Mesenchymal stem cell (in vitro differentiated cells and primary cell): ENCODE measurements at places on chromosomes 7 and 10.
A peak's percentile ranks its signal among the peaks of the same experiment; 100 is the strongest.

DNA sequence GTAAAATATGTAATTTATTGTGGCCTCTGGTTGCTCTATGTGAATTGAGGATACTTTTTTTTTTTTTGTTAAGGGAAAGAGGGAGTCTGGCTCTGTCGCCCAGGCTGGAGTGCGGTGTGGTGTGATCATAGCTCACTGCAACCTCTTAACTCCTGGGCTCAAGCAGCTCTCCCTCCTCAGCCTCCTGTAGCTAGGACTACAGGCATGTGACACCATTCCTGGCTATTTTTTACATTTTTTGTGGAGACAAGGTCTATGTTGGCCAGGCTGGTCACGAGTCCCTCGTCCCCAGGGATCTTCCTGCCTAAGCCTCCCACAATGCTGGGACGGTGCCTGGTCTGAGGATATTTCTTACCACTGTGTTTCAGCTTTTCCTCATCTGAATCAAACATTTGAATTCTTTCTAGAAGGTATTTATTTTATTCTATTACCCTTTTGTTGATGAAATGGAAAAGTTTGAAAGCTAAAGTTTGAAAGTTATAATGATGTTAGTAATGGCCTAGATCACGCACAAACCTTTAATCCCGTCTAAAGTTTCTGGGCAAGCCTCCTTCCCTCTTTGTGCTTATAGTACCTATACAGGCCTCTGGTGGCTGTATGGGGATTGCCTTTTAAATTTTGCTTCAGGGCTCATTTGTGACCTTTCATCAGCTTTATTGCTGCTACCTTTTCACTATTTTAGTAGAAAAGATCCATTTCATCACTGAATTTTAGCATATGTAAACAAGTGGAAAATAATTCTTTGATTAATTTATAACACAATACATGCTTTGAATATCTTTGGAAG is 2.0 kb downstream of the IFRD1 start:
- H3K4me1 ChIP-seq = peaks cover 3% of the 10 kb centered on the region
- peak overlapping the region; percentile 48 for H3K27ac ChIP-seq

GRCh38 chr10:78351809-78352208 is 318.1 kb downstream of the RPS24 start:
- H3K4me1 ChIP-seq = peaks cover 1% of the 10 kb centered on the region
- no peaks in the 10 kb centered on the region for H3K36me3 ChIP-seq
- no peak overlapping the region for H3K27ac ChIP-seq
- DNase-seq = no peak
- peaks cover 5% of the 10 kb centered on the region for H3K27me3 ChIP-seq
- no peak overlapping the region for H3K4me3 ChIP-seq

- no peak overlapping the region for H3K27ac ChIP-seq
- DNase-seq = no peak
- no peaks in the 10 kb centered on the region for H3K27me3 ChIP-seq
- H3K36me3 ChIP-seq = no peaks in the 10 kb centered on the region
Observed at GRCh38 chr7:14507617-14508016, 394.9 kb downstream of the DGKB start.

GRCh38 chr10:3487228-3487627 is 297.8 kb downstream of the KLF6 start:
- peaks cover 14% of the 10 kb centered on the region for H3K4me1 ChIP-seq
- no peak overlapping the region for H3K27ac ChIP-seq
- no peak for DNase-seq
- H3K27me3 ChIP-seq = no peaks in the 10 kb centered on the region
- no peaks in the 10 kb centered on the region for H3K36me3 ChIP-seq

- no peak overlapping the region for H3K4me3 ChIP-seq
- no peak overlapping the region for H3K27ac ChIP-seq
- H3K27me3 ChIP-seq = no peaks in the 10 kb centered on the region
- peaks cover 23% of the 10 kb centered on the region for H3K36me3 ChIP-seq
- no peak for DNase-seq
Observed at GRCh38 chr7:98178762-98179490, 32.3 kb upstream of the BHLHA15 start.

GRCh38 chr10:87753995-87754866 is 63.8 kb downstream of the ATAD1 start:
- H3K4me1 ChIP-seq = no peaks in the 10 kb centered on the region
- H3K36me3 ChIP-seq = no peaks in the 10 kb centered on the region
- H3K27me3 ChIP-seq = no peaks in the 10 kb centered on the region
